ENCODE measurements at places on chromosomes 1 and 21.

DNA sequence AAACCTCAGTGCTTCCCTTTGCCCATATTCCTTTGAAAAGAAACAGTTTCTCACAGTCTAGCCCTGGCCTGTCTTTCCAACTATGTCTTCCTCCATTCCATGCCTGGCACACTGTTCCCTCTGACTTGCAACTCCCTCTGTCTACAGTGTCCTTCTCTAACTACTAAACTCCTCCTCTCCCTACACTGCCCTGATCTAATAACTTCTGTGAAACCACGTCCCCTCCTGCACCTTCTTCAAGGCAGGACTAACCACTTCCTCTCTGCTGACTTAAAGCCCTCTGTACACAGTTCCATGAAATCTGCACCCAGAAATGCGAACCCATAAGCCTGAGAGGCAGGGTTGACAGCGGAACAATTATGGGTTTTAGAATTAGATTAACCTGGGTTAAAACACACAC lies 62.2 kb upstream of the ATP1B1 start:
- peak; percentile 47 for DNase-seq

GRCh38 chr1:10085076-10085475 lies 52.3 kb downstream of the UBE4B start:
- no peak for DNase-seq

- DNase-seq, result peak; percentile 82
Measured at GRCh38 chr1:19462781-19463503, 22.4 kb downstream of the CAPZB start.

- DNase-seq, result no peak
Measured at GRCh38 chr1:24018611-24019580, 38.8 kb upstream of the SRSF10 start.

DNA sequence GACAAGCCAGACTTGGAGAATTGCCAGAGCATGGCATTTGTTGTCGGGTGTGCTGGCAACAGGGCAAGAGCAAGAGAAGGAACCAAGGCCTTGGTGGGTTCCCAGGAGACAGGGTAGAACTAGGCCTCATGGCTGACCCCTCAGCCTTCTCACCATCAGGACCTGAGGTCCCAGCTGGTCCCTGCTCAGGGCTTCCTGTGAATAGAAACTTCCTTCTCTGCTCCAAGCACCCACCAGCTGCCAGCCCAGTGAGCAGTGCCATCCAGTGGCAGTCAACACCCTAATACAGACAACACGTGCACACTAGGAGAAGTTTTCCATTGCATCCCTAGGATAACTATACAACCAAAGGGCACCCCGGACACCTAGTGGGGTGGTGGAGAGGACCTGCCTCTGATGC lies 22.8 kb downstream of the S100A6 start:
- no peak for DNase-seq

DNA sequence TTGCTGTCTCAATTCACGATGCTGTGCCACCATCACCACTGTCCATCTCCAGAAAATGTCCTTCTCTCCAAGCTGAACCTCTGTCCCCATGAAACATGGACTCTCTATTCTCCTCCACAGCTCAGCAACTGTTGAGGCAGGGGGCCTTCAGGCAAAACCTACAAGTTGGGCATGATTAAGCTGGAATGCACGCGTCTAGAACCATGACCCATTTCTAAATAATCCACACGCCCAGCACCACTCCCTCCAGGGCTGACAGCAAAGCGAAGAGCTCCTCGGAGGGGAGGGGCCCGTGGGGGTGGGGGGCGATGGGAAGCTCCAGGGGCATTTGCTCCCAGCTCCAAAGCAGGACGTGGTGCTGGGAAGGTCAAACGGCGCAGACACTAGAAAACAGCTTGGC lies 3.3 kb upstream of the HES5 start:
- DNase-seq, result no peak

- DNase-seq, result no peak
Measured at GRCh38 chr1:226181996-226182714, 4.4 kb downstream of the ACBD3 start.

GRCh38 chr1:47582891-47583608 lies 145.2 kb downstream of the FOXD2 start:
- DNase-seq, result no peak

- no peak for DNase-seq
Measured at GRCh38 chr1:229388897-229389580, 44.9 kb downstream of the ACTA1 start.

DNA sequence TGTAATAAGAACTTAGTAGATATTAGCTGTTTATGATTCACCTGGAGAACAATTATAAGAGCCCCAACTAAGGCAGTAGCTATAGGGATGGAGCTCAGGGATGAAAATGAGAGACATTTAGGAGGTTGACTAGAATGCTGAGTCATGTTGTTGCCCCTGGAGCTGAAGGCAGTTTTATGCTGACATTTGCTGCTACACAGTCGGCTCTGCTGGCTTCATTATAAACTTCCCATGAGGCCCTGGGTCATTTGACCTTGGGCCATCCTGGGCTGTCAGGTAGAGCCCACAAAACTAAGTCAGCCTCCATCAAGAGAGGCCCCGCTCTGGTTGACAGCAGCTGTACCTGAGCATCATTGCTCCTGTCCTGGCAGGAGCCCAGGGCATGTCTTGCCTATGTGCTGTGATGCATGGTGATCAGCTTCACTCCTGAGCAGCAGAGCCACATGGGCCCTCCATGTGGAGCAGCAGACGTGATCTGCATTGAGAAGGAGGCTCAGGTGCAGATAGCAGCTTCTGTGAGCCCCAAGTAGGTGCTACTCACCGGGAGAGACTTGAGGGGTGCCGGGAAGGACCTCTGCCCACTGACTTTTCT lies 112.4 kb downstream of the TBX19 start:
- DNase-seq, result no peak

DNA sequence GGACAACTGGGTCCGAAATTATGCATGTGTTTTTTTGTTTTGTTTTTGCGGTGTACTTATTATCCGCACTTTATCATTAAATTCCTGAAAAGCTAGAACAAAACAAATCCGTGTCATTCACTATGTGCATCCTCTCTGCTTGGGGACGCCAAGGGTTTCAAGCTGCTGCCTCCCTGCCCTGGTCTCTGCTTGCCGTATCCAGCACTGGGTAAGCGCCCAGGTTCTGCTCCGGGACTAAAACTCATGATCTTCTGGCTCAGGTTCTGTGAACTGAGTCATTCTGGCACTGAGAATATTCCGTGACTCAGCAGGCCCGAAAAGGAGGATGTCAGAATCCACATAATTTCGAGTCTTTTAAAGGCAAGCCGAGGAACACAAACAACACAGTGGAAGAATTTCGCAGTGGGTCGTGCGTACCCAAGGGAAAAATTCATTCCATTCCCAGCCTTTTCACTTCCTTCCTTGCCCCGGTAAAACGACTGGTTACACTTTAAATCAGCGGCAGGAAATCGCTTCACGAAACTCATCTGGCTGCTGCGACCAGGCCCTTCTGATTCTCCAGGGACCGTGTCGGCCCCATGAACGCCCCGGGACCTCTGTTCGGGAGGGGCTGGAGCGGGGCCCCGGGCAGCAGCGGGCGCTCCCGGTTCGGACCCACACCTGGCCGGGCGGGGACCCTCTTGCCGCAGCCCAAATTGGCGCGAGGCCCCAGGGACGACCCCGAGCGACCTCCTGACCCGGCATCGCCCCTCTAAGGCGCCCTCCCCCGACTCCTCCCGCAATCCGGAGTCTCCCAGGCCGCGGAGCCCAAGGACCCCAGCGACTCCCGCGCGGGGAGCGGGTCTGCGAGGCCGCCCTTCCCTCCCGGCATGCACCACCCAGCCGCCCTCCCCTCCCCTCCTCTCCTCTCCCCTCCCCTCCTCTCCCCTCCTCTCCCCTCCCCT lies 746 bp upstream of the LAMC1 start:
- DNase-seq, result no peak

DNA sequence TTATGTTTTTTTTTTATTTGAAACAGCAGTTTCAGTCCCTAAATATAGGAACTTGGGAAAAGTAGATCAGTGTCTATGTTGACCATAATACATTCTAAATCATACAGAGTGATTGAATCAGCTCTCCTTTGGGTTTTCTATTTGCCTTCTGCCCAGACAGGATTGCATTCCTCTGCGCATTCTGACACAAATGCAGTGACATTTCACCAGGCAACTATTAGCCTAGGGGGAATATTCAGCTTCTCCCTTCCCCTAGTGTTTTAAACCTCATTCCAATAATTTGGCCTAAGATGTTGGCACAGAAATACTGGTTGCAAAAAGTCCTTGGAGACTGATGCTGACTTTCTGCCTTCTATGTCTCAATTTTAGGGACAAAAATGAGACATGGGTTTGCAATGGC lies 172.8 kb downstream of the PTGER3 start:
- no peak for DNase-seq
